Activated CD8-positive, alpha-beta memory T cell treated with anti-CD3 and anti-CD28 coated beads, Interleukin-2, amount 10 ng/mL, durations not matched to agents 7 days and 5 days (primary cell): ENCODE measurements at places on chromosomes 4 and X. TPM values are rescaled to one million over a fixed set of nuclear protein-coding genes. Genes with fewer than 3 reads are reported as not detected.
A peak's percentile ranks its signal among the peaks of the same experiment; 100 is the strongest.

- no peak for DNase-seq
These were observed 8.9 kb upstream of the IGSF1 start for GRCh38 chrX:131298036-131298435.

DNA sequence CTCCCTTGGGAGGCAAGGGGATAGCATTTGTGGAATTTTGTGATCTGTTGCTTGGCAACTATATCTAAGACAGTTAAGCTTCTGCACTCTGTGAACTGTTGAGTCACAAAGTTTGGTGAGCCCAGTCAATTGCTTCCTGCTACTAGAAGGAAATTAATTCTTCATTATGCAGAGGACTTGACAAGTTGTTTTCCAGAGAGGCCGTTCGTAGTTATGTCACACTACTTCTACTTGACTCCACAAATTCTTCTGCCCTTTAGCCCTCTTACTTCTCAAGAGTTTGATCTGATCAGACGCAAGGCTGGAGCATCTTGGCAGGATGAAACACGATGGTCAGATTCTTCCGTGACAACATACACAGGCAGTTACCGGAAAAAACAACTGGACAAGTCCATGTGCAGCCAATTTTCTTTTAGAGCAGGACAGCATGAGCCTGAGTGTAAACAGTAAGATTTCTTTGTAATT is at the start of gene C4orf51:
TSS of gene C4orf51 (plus strand) at position 156 of the 465 bp plus-strand sequence. CDS start at position 214, 58 bp downstream.
- no peak for DNase-seq

- DNase-seq, result no peak
These were observed 211.1 kb downstream of the GUCY2F start for GRCh38 chrX:109270580-109271484.

The AKAP4 gene
- not detected for total RNA-seq

DNA sequence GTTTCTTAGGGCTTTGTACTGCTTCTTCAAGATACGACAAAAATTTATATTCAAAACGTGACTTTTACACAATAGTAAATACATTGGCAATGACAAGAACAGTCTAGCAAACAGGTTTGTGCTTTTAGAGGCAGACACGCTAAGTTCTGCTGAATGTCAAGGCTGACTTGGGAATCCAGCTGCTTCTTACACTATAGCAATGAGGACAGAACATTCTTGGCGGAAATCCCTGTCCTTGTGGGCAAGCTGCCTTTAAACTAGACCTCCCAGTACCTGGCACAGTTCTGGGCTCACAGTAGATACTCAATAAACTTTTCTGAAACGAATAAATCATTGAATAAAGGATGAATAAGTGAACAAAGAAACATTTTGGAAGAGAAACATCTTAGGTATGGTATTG is 148.2 kb downstream of the RASL11B start:
- no peak for DNase-seq

DNA sequence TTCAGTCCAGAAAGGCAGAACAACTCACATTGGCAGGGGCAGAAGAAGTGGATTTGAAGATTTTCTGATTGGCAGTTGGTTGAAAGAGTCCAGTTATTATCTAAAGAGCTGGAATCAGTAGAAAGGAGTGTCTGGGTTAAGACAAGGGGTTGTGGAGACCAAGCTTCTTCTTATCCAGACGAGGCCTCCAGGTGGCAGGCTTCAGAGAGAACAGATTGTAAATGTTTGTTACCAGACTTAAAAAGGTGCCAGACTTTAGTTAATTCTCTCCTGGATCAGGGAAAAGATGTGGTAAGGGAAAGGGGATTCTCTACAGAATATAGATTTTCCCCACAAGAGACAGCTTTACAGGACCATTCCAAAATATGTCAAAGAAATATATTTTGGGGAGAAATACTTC is 36.7 kb upstream of the TLR3 start:
- DNase-seq, result no peak

The DCAF12L1 gene
- total RNA-seq, result not detected

DNA sequence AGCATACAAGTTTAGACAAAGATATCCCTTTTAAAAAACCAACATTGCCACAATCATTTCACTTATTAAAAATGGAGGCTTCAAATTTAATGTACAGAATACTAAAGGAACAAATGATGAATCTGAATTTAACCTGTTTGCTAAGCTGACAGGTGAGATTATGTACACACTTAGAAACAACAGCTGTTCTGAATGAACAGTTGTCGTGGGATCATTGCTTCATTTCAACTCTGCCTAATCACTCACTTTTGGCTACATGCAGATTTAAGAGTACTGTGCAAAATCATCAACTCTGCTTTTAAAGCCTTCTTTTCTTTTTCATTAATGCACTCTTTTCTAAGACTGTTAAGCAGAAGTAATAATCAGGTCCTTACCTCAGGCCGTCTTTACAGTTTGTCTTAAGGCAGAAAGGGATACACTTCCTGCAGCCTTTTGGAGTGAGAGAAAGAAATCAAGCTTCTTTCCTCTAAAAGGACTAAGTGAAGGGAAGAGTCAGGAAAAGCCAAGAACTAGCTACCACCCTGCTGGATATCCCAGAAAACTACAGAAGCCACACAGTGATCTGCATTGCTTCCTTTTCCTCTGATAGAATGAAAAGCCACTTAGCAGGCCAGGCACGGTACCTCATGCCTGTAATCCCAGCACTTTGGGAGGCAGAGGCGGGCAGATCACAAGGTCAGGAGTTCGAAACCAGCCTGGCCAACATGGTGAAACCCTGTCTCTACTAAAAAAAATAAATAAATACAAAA is 54.7 kb upstream of the NPNT start:
- DNase-seq, result no peak

DNA sequence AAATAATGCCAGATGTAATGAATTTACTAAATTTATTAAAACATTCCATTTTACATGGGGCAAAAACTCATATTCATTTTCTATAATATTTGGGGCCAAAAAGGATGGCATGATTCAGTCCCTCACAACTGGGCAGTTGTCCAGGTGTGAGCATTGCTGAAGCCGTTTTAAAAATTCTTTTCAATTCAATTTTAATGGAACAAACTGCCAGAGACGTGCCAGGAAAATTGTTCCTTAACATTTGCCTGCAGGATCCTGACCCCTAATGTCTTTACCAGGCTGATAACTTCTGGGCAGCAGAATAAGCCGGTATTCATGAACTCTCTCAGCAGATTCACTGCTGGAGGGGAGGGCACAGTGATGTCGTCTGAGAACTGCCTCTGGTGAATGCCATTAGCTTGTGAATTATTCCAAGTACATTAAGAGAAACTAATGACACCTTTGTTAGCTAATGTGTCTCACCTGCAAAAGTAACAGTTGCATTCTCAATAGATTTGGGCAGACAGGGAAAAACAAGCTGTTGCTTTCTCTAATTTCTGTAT is 1445.1 kb upstream of the TENM3 start:
- DNase-seq, result no peak

The FAM200B gene
- 14.0 TPM for total RNA-seq

The SERTM2 gene
- not detected for total RNA-seq

- no peak for DNase-seq
These were observed 57.5 kb downstream of the GPR82 start for GRCh38 chrX:41781500-41781899.

DNA sequence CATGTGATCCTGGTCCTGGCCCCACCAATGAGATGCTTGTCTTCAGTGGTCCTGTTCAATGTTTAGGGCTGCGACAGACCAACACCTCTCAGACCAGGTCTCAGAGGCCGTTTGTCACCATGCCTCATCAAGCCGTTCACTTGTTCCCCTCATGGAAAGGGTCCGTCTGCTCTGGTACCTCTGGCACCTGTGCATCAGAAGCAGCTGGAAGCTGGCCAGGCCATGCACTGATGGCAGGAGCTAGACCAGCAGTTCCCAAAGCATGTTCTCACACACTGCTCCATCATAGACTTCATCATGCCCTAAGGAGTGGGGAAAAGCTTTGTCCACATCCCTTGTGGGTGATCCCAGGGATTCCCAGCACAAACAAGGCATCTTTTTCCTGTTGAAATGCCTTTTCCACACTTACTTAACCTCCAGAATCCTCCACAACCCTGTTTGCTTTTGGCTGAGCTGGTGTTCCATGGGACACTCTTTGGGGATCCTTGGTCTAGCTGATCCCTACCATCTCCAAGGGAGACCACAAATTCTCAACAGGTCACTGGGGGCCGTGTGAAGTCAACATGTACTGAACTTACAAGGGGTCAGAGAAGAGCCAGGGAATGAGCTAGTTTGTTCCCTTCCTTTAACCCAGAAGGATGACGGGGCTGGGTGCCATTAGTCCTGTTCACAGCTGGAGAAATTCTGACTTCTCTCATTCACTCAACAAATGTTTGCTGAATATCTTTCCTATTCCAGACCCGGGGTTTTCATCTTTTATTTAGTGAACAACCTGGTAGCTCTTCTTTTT is 21.8 kb downstream of the SH3TC1 start:
- DNase-seq, result no peak

The C4orf50 gene
- total RNA-seq, result 1.1 TPM

The HTR2C gene
- not detected for total RNA-seq

- DNase-seq, result no peak
These were observed 5.7 kb downstream of the EFNB1 start for GRCh38 chrX:68834371-68835103.

DNA sequence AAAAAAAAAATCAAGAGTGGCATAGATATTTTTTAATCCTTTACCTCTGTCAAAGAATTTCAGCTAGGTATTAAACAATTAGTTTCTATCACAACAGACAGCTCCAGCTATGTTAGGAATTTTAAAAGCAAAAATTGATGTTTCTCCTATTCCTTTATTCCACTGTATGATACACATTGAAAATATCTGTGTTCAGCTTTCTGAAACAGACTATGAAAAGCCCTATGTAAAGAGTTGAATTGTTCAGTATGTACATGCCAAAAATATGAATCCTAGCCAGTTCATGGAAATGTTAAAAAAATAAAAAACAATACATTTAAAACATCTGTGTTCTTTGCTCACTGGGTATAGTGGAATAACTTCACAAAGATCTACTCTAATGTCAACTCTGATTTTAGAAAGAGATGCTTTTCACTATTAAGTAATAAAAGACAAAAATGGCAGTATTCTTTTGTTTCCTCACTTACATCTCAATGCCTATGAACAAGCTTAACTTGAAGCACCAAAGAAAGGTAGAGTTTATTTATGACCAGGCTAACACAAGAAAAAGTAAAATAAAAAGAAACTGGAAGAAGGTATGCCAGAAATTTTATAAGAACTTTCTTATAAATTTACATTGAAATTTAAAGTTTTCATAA is 32.1 kb downstream of the FBXW7 start:
- no peak for DNase-seq

The MAGEA2B gene
- not detected for total RNA-seq

- DNase-seq, result peak; percentile 54
These were observed 1.5 kb downstream of the ASMTL start for GRCh38 chrX:1451251-1451660.

The MAD2L1 gene
- total RNA-seq, result 75.4 TPM

- DNase-seq, result no peak
These were observed 32.1 kb downstream of the ZGRF1 start for GRCh38 chr4:112604589-112604988.

DNA sequence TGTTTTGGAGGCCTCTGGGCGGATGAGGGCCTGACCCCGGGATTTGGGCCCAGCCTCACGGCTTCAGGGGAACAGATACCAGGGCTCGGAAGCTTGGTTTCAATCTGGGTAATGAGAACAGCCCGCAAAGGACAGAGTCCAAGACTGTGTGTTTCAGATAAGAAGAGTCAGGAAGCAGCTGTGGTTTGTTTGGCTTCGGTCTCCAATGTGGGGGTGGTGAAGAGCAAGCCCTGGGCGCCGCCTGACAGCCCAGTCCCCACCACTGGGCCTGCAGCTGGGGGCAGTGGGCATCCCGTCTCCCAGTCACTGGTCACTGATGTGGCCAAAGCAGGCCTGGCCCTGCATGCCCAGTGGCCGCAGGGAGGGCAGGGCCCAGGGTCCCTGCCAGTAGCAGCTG is 9.1 kb downstream of the WFS1 start:
- DNase-seq, result peak; percentile 73

DNA sequence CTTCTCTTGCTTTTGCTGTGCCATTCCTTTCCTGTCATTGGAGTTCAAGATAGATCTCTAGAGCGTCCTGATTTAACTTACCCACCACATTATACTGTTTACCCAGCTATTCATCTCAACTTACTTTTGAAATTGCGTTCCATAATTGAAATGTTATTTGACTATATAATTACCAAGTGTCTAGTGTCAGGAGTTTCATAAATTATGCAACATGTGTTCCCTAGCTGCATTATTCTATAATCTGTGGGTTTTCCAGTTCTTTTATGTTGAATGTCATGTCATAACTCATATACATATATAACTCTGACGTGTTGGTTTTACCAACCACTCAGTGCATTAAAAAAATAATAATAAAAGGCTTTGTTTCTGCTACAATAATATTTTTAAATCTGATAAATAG is 285.9 kb upstream of the ARSJ start:
- DNase-seq, result no peak

- peak; percentile 46 for DNase-seq
These were observed 649.6 kb upstream of the DIPK2B start for GRCh38 chrX:45850197-45850774.

The SFRP2 gene
- total RNA-seq, result not detected

DNA sequence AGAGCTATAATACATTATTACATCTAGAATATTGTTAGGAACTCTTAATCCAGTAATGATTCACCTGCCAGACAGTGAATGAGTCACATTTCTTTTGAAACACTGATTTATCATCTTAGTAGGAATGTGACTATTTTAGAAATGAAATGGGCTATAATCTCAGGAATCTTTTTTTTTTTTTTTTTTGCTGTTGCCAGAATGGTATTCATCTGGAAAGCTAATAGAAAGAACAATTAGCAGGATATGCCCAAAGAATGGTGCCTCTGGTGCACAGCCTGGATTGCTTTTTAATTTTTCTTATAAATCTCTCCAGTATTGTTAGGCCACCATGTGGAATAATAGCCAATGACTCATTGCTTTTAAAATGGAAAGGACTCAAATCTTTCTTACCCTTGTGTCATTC is 181.1 kb upstream of the SMIM31 start:
- DNase-seq, result no peak

DNA sequence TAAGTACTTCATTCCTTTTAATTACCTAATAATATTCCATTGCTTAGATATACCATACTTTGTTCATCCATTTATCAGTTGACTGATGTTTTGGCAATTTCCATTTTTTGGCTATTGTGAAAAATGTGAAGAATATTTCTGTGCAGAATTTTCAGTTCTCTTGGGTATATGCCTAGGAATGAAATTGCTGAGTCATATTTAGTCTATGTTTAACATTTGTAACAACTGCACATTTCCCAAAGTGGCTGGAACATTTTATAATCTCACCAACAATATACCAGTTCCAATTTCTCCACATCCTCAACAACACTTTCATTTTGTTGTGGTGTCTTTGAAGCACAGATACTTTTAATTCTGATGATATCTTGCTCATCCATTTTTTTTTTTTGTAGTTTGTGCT is 215.5 kb downstream of the PDGFC start:
- DNase-seq, result no peak

- DNase-seq, result no peak
These were observed 37.0 kb upstream of the CT83 start for GRCh38 chrX:116499780-116500179.
